Fibroblast of skin of left biceps (primary cell): ENCODE measurements at places on chromosomes 7 and 10.

GRCh38 chr7:143130541-143130940, 1.3 kb upstream of the PIP start:
- no peak for DNase-seq

GRCh38 chr10:14304046-14304445, 26.7 kb downstream of the FRMD4A start:
- DNase-seq = no peak

- no peak for DNase-seq
These were observed 151.5 kb downstream of the TEX36 start for GRCh38 chr10:125531465-125531864.

DNA sequence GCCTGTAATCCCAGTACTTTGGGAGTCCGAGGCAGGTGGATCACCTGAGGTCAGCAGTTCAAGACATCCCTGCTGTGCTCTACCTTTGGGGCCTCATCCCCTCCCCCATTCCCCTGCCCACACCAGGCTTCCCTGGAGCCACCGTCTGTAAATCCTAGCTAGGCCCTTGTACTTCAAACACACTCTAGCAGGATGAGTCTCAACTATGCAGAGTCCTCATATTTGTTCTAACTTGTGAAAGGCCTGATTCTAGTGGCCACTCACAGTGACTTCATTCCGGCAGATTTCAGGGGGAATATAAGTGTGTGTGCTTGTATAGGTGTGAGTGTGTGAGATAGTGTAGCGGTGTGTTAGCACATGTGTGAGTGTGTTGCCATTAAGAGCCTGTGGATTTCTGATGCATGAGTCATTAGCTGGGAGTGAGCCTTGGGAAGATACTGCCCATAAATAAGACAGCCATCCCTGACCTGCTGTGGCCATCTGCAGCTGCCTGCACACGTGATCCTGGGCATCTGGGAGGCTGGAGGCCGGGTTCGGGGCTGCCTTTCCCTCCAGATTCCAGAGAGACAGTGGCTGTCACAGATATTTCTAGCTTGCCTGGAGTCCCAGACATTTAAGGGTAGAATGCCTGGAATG, 1.7 kb upstream of the NEURL1 start:
- peak; percentile 84 for DNase-seq

- no peak for DNase-seq
These were observed 55.3 kb downstream of the TBATA start for GRCh38 chr10:70729763-70730357.

DNA sequence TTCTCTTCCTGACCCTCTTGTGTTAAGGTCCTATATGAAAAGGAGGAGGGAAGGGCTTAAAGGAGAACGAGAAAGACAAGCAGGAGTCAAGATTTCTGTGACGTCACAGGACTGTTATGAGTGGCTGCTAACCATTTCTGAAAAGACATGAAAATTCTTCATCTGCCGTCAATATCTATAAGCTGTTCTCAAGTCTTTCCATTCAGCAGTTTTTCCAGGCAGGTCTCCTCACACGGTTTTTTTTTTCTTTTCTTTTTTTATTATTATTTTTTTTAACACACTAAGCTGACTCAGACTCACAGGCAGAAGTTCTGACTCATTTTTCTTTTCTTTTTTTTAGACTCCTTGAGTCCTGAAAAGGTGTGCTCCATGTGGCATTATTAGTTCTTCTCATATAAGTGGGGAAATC, 72.0 kb downstream of the DGKI start:
- no peak for DNase-seq

GRCh38 chr7:94848531-94848930, 58.9 kb upstream of the PPP1R9A start:
- no peak for DNase-seq

GRCh38 chr7:48089046-48090003, at the start of gene UPP1:
UPP1 (plus strand) TSS chr7:48089265; CDS start chr7:48094784, 5,519 bp downstream.
- DNase-seq = no peak

GRCh38 chr7:71547426-71547825, 415.5 kb downstream of the GALNT17 start:
- no peak for DNase-seq

GRCh38 chr7:7136466-7137381, 45.6 kb upstream of the C1GALT1 start:
- DNase-seq = no peak

GRCh38 chr7:127598318-127598717, 4.8 kb downstream of the FSCN3 start:
- DNase-seq = no peak

DNA sequence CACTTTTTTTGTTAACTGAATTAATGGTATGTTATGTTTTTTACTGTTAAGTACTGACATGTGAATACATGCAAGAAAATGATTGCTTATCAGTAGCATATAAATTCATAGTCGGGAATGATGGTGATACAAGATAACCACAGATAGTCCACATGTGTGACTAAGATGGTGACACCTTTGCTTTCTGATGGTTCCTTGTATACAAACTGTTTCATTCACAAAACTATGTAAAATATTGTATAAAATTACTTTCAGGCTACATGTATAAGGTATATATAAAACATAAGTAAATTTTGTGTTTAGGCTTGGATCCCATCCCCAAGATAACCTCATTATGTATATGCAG, 10.0 kb downstream of the CISD1 start:
- DNase-seq = no peak

- peak; percentile 42 for DNase-seq
These were observed 220.9 kb downstream of the C7orf25 start for GRCh38 chr7:42690794-42691639.

- no peak for DNase-seq
These were observed 20.0 kb upstream of the ARPC1A start for GRCh38 chr7:99305473-99306260.

GRCh38 chr7:87110778-87111177, 41.5 kb upstream of the DMTF1 start:
- no peak for DNase-seq

GRCh38 chr10:132855889-132856288, 69.9 kb upstream of the NKX6-2 start:
- no peak for DNase-seq

GRCh38 chr10:127451628-127452027, 97.5 kb upstream of the NPS start:
- no peak for DNase-seq

DNA sequence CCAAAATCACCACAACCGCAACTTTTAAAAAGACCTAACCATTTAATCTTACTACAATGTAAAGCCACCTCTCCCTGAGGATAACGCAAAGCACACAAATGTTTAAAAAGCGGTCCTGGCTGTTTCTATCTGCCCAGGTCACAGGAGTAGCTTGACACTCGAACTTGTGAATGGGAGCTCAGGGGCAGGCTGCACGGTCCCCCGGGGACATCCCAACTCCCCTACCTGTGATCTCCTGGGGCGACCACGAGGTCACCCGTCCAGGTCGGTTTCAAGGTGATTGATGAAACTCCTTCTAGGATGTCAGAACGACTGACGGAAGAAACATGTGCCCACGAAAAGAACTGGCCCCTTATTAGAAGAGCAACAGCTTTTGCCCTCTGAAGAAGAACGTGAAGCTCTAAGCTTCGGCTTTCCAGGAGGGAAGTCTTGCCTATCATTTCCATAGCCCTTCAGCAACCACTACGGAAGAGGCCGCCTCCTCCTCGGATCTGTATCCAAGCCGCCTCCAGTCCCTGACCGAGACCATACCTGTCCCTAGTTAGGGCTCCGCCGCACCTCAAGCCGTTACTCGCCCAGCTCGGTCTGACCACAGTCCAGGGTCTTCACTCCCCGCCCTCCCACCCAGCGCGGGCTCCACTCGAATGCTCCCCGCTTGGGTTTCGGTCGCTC, 459 bp downstream of the CYCS start:
- no peak for DNase-seq

DNA sequence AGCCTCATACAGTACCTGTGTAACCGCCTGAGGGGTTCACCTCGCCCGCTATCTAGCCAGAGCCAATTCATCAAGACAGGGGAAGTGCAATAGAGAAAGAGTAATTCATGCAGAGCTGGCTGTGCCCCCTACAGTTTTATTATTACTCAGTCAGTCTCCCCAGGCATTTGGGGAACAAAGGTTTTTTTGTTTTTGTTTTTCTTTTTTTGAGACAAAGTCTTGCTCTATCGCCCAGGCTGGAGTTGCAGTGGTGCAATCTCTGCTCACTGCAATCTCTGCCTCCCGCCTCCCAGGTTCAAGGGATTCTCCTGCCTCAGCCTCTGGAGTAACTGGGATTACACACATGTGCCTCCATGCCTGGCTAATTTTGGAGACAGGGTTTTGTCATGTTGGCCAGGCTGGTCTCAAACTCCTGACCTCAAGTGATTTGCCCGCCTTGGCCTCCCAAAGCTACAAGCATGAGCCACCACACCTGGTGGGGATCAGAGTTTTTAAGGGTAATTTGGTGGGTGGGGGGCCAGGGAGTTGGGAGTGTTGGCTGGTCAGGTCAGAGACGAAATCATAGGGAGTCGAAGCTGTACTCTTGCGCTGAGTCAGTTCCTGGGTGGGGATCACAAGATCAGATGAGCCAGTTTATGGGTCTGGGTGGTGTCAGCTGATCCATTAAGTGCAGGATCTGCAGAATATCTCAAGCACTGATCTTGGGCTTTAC, 116.5 kb downstream of the MARCHF5 start:
- DNase-seq = no peak

- DNase-seq = no peak
These were observed 20.7 kb downstream of the MET start for GRCh38 chr7:116692401-116693308.

GRCh38 chr7:28466341-28466740, 54.0 kb downstream of the CREB5 start:
- no peak for DNase-seq

DNA sequence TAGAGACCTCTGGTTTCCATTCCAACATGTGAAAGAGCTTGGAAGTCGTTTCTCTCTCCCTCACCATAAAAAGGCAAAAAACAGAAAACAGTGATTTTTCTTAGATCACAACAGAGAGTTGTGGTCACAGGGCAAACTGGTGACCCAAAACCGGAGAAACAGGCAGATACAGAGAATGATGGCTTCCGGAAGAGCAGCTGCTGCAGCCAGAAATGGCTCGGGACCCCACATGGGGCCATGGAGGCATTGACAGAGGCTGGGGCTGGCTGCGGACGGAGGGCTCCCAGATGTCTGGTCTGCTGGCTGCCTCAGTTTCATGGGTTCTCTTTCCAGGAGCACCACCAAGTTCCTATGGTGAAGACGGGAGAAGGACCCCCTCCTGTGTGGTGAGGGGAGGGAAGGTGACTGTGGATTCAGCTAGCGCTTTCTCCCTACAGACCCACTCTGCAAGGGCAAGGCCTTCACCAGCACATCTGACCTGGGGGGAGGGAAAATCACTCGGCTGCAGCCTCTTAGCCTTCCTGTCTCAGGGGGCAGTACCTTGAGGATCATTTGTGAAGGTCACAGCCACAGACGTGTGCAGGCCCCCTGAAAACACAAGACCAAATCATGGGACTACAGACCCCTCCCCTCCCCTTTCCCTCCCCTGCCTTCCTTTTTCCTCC, 81.4 kb downstream of the WDR37 start:
- no peak for DNase-seq

- no peak for DNase-seq
These were observed 42.7 kb upstream of the ITGB8 start for GRCh38 chr7:20288036-20288435.

DNA sequence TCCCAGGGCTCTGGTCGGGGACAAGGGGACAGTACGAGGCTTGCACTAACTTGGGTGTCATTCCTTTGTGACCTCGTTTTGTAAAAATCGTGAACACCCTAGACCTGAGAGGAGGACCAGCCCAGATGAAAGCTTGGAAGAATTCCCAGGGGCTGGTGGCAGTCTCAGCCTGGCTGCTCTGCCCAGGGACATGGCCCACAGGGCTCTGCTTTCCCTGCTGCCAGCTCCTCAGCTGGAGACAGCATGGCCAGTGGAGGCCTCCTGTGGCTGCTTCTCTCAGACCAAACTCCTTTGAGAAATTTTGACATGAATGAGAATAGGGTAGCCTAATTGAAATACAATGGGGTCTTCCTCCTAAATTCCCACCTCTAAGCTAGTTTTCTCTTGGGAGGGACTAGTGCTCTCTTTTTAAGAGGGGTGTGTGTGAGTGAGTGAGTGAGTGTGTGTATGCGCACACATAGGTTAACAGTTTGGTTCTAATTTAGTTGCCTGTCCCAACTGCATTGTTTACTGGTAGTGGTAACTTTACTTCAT, 140.3 kb upstream of the EFCAB10 start:
- DNase-seq = no peak
